ENCODE measurements at places on chromosomes 3 and 15.

DNA sequence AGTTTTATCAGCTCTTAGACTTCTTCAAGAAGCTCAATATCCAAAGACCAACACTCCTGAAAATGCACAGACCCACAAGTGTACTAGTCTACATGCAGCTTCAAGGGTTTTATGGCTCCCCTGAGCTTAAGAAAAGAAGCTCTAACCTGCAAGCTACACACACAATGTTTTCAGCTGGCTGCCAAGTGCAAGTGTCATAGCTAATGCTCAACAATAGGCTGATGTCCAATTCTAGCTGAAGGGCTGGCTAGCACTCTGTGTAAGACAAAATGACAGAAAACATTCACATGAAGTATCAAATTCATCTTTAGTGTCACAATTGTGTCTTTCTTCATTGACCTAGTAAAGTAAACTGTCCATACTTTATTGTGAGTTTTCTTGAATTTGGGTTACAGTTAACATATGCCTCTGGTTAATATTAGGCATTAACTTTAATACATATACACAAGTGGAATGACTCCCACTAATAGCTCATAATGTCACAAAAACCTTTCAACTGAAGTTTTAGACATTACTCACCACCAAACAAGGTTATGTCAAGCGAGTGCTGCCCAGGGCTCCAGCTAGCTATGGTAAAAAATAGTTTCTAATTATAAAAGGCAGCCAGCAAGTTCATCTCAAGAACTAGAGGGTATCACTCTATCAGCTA lies 15.1 kb downstream of the ABI3BP start:
- DNase-seq, result no peak

GRCh38 chr15:51782357-51782896 lies 31.0 kb downstream of the TMOD2 start:
- no peak for DNase-seq

DNA sequence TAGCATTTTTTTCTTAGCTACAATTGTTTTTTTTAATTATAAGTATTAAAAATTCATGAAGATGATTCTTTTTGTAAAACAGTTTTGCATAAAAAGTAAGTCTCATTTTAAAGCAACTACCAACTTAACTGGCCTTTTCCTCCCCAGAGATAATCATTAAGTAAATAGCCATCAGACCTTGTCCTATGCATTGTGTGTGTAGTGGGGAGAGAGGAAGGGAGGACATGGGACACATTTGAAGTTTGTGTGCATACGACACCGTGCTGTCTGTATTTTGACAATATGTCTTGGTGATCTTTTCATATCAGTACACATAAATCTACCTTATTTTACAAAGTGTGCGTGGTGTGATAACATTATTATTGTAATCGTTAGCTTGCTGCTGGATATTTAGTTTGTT lies 8.1 kb downstream of the SNRPN start:
- no peak for DNase-seq

DNA sequence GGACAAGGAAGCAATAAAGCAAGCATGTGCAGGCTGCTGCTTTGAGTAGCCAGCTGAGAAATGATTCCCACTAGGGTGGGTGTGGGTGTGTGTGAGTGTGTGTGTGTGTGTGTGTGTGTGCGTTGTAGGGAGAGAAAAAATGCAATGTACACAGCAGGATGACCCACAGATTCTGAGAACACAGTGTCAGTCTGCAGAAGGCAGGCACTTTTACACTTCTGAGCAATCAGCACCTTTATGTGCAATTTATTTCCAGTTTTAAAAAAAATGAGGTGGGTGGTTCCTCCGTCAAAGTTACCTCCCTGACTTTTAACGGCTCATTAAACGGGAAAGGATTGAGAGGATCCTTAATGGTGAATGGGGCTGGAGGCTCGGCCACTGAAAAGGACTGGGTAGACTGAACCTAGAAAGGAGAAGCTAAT lies 38.5 kb upstream of the LIPC start:
- DNase-seq, result no peak

DNA sequence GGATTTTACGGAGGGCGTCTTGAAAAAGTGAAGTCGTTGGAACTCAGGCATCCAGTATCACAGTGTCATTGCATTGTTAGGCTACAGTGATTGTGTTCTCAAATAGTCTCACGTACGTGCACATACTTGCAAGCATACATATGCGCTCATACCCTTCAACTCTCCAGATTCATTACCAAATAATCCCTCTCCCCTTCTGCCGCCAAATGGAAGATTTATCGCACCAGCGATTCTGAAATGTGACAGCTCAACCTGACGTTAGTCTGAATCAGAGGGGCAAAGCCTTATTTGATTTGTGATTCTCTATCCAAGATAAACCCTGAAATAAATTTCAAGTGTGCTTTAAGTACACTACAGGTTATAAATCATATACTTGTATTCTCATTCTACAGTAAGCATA lies 119.4 kb downstream of the GADL1 start:
- no peak for DNase-seq

DNA sequence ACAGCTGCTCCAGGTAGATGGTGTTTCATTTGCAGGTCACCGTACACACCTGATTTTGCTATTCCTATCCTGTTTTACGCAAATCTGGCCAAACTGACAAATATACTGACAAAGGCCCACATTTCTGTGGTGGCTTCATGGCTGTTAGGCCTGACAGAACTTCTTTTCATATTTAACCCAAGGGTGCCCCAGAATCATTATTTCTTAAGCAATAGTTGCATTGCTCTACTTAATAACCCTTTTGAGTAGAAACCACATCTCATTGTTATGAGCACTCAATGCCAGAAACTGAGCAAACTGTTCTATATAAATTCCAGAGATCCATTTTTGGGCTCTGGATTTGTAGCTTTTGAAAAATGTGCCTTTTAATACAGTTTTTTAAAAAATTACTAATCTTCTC lies 19.4 kb downstream of the ASTE1 start:
- DNase-seq, result no peak

Measured in NCI-H446 treated with DMSO at 0.1 percent for 48 hours (cell line).